ENCODE measurements at places on chromosomes 16 and 17.
A peak's percentile ranks its signal among the peaks of the same experiment; 100 is the strongest.

GRCh38 chr17:21008160-21008915 is 34.5 kb downstream of the USP22 start:
- no peak for DNase-seq

- DNase-seq: no peak
These were observed 25.0 kb upstream of the EFCAB13 start for GRCh38 chr17:47298712-47299111.

DNA sequence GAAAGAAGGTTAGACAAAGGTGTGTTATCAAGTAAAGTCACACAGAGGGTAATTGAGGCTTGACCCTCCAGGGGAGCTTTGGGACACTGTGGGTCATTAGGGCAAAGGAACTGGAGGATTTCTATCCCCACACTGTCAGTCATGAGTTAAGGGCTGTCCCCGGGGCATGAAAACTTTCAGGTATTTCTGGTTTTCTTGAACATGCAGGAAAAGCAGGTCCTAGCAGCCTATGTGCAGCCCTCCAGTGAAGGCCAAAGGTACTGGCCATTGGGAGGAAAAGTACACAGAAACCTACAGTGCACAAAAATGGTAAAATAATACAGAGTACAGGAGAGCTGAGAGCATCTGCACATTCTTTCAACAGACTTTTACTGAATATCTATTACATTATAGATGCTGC is 44.4 kb upstream of the SCNN1B start:
- no peak for DNase-seq

DNA sequence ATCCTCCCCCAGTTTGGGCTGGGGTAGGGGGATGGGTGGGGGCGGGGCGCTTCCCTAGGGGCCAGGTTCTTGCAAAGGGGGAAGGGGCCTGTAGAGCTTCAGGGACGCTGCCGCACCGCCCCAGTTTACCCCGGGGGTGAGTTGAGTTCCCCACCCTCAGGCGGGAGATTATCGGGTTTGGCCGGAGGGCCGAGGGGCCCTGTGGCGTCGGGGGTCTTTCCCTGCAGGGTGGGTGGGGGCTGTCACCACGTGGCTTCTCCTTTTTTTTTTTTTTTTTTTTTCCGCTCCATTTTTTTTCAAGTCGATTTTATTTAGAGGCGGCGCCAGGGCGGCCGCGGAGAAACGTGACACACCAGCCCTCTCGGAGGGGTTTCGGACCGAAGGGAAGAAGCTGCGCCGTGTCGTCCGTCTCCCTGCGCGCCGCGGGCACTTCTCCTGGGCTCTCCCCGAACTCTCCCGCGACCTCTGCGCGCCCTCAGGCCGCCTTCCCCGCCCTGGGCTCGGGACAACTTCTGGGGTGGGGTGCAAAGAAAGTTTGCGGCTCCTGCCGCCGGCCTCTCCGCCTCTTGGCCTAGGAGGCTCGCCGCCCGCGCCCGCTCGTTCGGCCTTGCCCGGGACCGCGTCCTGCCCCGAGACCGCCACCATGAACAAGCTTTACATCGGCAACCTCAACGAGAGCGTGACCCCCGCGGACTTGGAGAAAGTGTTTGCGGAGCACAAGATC is at the start of gene IGF2BP1:
Gene IGF2BP1 (plus strand): TSS at position 283 of the 724 bp plus-strand sequence. CDS start 361 bp downstream, at position 644.
- peak; percentile 49 for DNase-seq

DNA sequence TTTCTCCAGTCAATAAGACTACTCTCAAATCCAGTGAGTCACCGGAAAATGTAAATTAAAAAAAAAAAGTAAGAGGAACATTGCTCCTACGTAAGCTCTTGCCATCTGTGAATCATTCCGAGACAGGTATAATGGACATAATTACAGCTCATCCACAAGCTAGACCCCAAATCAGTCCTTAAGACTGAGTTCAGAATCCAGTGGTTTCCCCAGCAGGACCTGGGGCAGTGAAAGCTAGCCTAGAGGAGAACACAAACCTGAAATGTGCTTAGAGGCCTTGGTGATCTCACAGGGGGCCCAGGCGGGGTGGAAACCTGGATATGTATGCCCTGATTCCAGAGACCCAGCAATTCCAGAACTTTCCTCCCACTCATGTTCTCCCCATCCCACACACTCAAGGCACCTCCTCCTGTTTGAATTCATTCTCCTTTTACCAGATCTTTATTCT is 132.0 kb downstream of the COPRS start:
- DNase-seq: no peak

DNA sequence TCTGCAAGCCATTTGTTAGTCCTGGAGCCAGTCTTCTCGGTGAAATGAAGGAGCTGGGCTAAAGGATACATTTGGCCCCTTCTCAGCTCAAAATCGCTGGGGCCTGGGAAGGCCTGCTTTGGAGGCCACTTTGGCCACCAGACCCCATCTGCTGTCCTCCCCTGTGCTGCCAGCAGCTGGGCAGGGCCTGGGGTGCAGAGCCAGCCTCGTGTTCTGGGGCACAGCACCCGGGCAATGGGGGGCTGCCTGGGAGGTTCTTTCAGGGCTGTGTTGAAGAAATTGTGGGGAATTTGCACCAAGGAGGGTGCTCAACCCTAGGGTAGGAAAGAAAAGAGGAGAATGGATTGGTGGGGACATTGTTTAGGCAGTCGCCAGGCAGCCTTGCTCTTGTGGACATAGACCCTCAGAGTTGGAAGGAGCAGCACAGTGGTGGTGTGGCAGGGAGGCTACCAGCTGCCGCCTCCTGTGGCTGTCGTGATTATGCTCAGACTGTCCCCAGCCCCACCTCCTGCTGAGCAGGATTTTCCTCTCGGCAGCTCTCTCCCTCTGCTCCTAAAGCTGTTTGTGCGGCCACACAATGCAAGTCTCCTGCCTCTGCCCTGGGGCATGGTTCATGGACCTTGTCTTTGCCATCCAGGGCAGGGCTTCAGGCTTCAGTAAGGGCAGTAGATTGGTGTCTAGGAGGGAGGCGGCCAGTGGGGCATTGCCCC is 174.8 kb downstream of the NTN1 start:
- DNase-seq: no peak

- no peak for DNase-seq
These were observed 2.1 kb downstream of the ARMC5 start for GRCh38 chr16:31461201-31461920.

- no peak for DNase-seq
These were observed 387.3 kb downstream of the HS3ST3B1 start for GRCh38 chr17:14688134-14688533.

GRCh38 chr16:8951447-8952280 is 12.0 kb downstream of the USP7 start:
- DNase-seq: no peak

DNA sequence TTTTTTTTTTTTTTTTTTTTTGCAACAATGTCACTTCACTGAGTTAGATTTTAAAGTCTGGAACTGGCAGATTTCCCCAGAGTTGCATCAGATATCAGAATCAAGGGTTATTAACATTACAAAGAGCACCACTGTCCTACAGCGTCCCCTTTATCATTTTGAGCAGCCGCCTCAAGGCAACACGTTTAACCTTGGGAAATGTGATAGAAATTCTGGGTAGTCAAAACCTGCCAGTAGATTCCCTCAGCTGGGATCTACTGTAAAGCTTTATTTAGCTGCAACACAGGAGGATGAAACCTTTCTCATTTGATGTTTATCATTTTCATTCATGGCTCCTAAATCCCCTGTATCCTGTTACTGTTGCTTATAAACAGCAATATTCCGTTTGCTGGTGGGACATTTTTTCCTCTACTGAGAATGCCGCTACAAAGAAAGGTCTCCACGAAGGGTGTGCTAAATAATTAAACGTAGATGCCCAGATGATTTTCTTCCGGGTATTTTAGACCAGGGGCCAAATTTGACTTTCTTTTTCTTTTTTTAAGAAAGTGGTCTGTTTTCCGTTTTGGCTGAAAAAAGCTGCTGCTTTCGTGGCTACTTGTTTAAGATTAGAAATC is 436.1 kb upstream of the GOT2 start:
- DNase-seq: no peak

DNA sequence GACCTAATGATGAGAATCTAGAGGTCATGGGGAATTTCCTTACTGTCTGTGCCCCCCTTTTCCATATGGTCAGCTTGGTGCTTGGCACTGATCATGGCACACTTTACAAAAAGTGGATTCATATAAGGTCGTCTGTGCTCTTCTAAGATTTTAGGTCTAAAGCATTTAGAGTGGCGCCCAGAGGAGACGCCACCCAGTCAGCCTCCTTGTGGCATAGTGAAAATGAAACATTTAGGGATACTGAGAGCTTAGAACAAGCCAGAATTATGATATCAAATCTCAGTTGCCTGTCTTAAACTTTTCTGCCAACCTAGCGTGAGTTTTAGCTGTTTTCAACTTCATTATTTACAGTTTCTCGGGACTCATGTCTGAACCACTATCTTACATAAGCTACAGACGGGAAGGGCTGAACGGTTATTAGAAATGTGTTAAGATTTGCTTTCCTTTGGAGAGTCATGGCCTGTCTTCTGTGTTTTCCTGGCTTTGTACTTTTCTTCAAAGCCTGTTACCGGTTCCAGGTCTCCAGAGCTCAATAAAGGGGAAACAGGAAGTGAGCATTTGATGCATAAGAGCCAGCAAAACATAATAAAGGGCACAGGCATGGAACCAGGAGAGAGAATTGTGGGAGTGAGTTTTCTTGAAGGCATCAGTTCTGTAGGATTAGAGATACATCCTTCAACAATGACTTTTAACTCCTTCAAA is 13.7 kb downstream of the ZNRF1 start:
- no peak for DNase-seq

DNA sequence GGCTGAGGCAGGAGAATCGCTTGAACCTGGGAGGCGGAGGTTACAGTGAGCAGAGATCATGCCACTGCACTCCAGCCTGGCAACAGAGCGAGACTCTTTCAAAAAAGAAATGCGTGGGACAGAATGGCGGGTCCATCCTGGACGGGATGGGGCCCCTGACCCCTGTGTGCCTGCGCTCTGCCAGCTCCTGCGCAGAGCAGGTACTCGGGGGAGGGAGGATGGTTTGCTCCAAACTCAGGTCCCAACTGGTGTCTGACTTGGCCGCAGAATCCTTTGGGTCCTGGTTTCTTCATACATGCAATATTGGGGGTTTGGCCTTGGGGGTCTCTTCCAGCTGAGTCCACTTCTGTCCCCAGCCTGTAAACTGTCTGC is 10.4 kb downstream of the CHMP6 start:
- DNase-seq: no peak

DNA sequence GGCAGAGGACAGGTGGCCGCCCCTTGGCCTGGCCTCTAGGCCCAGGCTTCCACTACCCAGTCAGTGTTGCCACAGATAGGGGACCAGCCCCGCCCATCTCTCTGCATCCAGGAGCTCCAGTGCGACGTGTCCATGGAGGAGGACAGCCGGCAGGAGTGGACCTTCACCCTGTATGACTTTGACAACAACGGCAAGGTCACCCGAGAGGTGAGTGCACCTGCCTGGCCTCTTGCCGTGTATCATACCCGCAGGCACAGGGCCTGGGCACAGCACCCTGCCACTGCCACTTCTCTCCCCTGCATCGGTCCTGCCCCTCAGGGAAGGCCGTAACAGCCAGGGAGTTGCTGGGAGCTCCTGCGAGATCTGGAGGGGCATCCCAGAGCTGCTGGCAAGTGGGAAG is 55.7 kb downstream of the SNX20 start:
- no peak for DNase-seq

GRCh38 chr16:33059206-33059605 is 134.8 kb upstream of the TP53TG3C start:
- DNase-seq: no peak
